ENCODE measurements at places on chromosomes 6 and 20. TPM values are rescaled to one million over a fixed set of nuclear protein-coding genes. Genes with fewer than 3 reads are reported as not detected.

GRCh38 chr6:51432481-51432880 is 613.8 kb downstream of the TFAP2B start:
- DNase-seq = no peak

- DNase-seq = no peak
These were observed 12.3 kb upstream of the SLC22A16 start for GRCh38 chr6:110488606-110489190.

- no peak for DNase-seq
These were observed 1025.4 kb downstream of the EYS start for GRCh38 chr6:64681416-64682160.

- DNase-seq = no peak
These were observed 99.7 kb upstream of the CEP85L start for GRCh38 chr6:118751072-118751471.

The ZFP57 gene
- total RNA-seq = 0.24 TPM

The IMPG1 gene
- total RNA-seq = not detected

GRCh38 chr6:158813032-158813431 is 6.1 kb downstream of the EZR start:
- no peak for DNase-seq

GRCh38 chr20:40489886-40490285 is 199.2 kb downstream of the MAFB start:
- DNase-seq = no peak

DNA sequence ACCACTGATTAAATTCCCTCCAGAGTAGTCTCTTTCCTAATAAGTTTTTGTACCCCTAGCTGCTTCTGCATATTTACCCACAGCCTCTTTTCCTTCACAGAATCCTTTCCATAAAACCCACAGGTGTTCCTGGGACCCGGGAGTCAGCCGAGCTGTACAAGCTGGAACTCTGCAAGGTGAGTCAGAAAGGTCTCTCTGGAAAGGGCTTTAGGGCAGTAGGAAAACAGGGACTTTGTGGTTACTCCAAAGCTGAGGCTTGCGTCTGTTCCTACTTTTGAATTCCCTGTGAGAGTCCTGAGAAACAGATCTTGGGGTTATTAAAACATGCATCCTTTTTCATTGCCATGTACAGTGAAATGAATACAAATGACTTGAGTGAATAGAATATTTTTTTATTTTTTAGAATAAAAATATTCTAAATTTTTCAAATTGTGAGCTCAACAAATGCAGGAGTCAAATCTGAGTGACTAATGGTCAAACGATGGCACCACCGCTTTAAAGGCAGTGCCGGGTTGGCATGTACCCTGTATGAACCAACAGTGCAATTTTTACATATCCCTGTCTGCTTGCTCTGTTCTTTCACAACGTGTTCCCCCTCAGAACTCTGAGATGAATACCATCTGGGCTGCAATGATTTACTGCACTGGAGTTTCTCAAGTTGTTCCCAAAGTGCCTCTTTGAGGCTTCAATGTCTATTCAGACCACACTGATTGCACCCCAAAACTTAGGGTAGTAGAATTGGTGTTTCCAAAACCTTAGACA is 78.4 kb downstream of the GFRAL start:
- no peak for DNase-seq
